ENCODE measurements at places on chromosomes 1 and 21.

GRCh38 chr1:183837062-183837461 lies 32.1 kb downstream of the RGL1 start:
- DNase-seq: no peak

DNA sequence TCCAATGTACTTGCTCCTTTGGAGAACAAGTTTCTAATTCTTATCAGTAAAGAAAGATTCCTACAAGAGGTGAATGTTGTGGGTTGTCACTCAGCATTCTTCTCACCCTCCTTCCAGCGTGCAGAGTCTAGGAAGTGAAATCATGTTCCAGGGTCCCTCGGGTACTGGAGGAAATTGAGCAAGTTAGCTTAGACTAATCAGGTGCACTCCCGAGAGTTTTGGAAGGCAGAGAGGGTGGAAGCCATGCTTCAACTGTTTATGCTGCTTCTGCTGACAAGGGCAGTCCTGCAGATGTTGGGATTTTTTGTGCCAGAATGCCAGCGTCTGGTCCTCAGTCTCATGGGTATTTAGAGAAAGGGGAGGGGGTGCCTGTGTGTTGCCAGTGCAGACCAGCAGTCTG lies 5.3 kb upstream of the C1orf115 start:
- no peak for DNase-seq

GRCh38 chr1:237012788-237013383 lies 8.6 kb upstream of the MT1HL1 start:
- no peak for DNase-seq

DNA sequence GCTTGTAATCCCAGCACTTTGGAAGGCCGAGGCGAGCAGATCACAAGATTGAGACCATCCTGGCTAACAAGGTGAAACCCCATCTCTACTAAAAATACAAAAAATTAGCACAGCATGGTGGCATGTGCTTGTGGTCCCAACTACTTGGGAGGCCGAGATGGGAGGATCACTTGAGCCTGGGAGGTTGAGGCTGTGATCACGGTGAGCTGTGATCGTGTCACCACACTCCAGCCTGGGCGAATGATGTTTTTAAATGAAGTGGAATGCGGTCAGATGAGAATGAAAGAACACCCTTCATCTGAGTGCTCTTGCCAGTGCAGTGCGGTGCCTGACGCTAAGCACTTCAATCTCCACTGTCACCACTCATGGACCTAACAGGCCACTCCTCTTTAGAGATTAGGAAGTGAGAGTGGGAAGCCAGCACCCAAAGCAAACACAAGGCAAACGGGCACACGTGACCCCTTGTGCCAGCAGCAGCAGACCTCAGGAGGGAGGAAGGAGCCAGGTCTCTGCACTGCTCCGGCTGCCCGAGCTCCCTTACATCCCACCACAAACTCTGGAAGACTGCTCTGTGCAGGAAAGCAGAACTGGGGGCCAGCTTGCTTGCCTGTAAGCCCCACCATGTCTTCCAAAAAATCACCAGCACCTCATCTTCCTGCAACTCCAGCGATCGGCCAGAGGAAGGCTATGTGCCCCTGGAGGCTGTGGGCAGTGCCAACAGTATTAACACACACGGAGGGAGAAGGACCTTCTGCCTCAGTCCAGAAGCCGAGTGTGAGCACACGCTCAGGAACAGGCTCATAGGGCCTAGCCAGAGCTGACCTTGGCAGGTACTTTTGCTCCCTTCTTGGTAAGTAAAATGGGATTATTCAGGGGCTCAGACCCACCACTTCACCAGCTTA lies 9.7 kb downstream of the CTNNBIP1 start:
- no peak for DNase-seq

DNA sequence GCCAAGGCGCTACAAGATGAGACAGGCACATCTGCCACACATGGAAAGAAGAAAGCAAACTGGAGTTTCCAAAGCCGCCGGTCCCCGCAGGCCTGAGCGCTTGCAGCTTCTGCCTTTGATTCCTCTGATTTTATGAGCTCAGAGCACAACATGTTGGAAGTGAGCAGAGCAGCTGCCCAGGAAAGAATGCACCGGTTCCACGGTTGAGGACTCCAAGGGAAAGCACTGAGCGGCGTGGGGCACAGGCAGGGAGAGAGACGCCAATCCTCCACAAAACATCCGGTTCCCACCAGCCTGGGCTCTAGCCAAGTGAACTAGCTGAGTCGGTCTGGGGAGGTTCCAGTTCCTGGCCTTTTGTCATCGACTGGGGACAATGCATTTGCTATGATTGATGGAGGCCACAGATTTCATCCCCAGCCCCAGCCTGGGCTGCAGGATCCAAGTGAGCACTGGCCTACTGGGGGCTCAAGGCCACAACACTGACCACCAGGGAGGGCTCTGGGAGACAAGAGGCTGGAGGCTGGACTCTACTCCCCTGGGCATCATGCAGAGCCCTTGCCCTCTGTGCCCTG lies 253.1 kb upstream of the IRF2BP2 start:
- DNase-seq: peak; percentile 68

DNA sequence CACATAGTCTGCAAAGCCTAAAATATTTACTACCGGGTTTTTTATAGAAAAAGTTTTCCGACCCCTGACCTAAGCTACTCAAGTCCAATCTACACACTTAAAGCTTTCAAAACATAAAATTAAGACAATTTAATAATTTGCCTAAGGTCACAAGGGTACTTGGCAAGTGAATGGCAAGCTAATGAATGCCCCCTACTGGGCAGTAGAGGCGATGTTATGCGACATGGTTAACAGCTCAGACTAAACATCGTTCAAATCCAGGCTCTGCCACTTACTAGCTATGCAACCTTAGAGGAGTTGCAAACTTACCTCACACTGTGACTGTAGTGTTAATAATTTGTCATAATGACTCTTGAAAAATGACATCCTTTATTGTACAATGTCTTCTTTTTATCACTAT lies 317.2 kb upstream of the NFIA start:
- no peak for DNase-seq
